LHCN-M2 (cell line): ENCODE measurements at places on chromosomes 7 and 10. TPM values are rescaled to one million over a fixed set of nuclear protein-coding genes. Genes with fewer than 3 reads are reported as not detected.

Gene CRHR2
- total RNA-seq, result not detected in 2 replicates

Gene HOXA7
- 4.5 and 8.3 TPM in 2 replicates for total RNA-seq

Gene HYAL4
- not detected in 2 replicates for total RNA-seq

Gene RPEL1
- total RNA-seq, result not detected in 2 replicates

Gene CDHR1
- not detected in 2 replicates for total RNA-seq

Gene ASAH2
- 0.51 and 0.80 TPM in 2 replicates for total RNA-seq

Gene MSANTD7
- total RNA-seq, result 20.3 and 23.2 TPM in 2 replicates

Gene JAKMIP3
- total RNA-seq, result not detected in 2 replicates

Gene TAS2R5
- not detected in 2 replicates for total RNA-seq

Gene ZNF239
- total RNA-seq, result 4.1 and 4.9 TPM in 2 replicates

Gene UNCX
- total RNA-seq, result not detected in 2 replicates

Gene ITPRID1
- total RNA-seq, result not detected in 2 replicates

Gene BMI1
- 53.9 and 79.9 TPM in 2 replicates for total RNA-seq

Gene UTF1
- not detected in 2 replicates for total RNA-seq

Gene SLC13A4
- total RNA-seq, result 0.06 TPM in 1 of 2 replicates, not detected in the other

Gene KIF11
- 61.3 and 66.2 TPM in 2 replicates for total RNA-seq

Gene ZPBP
- not detected in 2 replicates for total RNA-seq

Gene GDF10
- total RNA-seq, result not detected in 2 replicates

Gene PRTFDC1
- total RNA-seq, result 1.6 and 2.2 TPM in 2 replicates

Gene DMBT1
- total RNA-seq, result 18.4 and 21.9 TPM in 2 replicates

Gene CALCR
- total RNA-seq, result not detected in 2 replicates

Gene GARIN1A
- total RNA-seq, result 0.63 and 0.90 TPM in 2 replicates

Gene ACTR3C
- not detected in 2 replicates for total RNA-seq

Gene SPDYE1
- total RNA-seq, result not detected in 2 replicates

Gene ATG9B
- 0.06 TPM in 2 replicates for total RNA-seq

Gene SPRN
- 0.29 and 0.32 TPM in 2 replicates for total RNA-seq

Gene CRPPA
- 3.7 and 4.5 TPM in 2 replicates for total RNA-seq

Gene DENND2A
- total RNA-seq, result not detected in 2 replicates

Gene WNT2
- not detected in 2 replicates for total RNA-seq

Gene OR9A2
- not detected in 2 replicates for total RNA-seq

Gene IFIT2
- 3.9 and 9.0 TPM in 2 replicates for total RNA-seq

Gene ANLN
- total RNA-seq, result 370 and 373 TPM in 2 replicates

Gene INPP5A
- total RNA-seq, result 15.9 and 16.0 TPM in 2 replicates

Gene UPK3BL2
- total RNA-seq, result 1.0 and 4.3 TPM in 2 replicates

Gene AUTS2
- 3.0 and 4.6 TPM in 2 replicates for total RNA-seq

Gene OPN4
- total RNA-seq, result not detected in 2 replicates

Gene LRRD1
- total RNA-seq, result 0.06 TPM in 1 of 2 replicates, not detected in the other

Gene AQP1
- 0.13 and 0.23 TPM in 2 replicates for total RNA-seq

Gene ANXA8L1
- not detected in 2 replicates for total RNA-seq

Gene FGFBP3
- 0.40 and 0.64 TPM in 2 replicates for total RNA-seq

Gene OR2F2
- not detected in 2 replicates for total RNA-seq

Gene C7orf33
- not detected in 2 replicates for total RNA-seq

Gene IFIT1B
- total RNA-seq, result not detected in 2 replicates

Gene WAPL
- total RNA-seq, result 31.8 and 36.6 TPM in 2 replicates

Gene RP9
- 12.7 and 18.5 TPM in 2 replicates for total RNA-seq

Gene PCLO
- total RNA-seq, result 0.19 and 0.57 TPM in 2 replicates

Gene TRIM74
- not detected in 2 replicates for total RNA-seq

Gene DNAH11
- under 0.01 and 0.11 TPM in 2 replicates for total RNA-seq

Gene LDB3
- 0.06 TPM in 1 of 2 replicates, not detected in the other for total RNA-seq

Gene GRM3
- total RNA-seq, result not detected in 2 replicates

Gene COPS6
- total RNA-seq, result 96.6 and 100 TPM in 2 replicates

Gene FZD8
- 4.1 and 4.2 TPM in 2 replicates for total RNA-seq
